ENCODE measurements at places on chromosomes 7 and 10. TPM values are rescaled to one million over a fixed set of nuclear protein-coding genes. Genes with fewer than 3 reads are reported as not detected.
A peak's percentile ranks its signal among the peaks of the same experiment; 100 is the strongest.

Gene ZNF488
- total RNA-seq, result not detected

Gene GDF2
- not detected for total RNA-seq

GRCh38 chr7:12524794-12525386 lies 45.6 kb upstream of the SCIN start:
- no peak for DNase-seq

DNA sequence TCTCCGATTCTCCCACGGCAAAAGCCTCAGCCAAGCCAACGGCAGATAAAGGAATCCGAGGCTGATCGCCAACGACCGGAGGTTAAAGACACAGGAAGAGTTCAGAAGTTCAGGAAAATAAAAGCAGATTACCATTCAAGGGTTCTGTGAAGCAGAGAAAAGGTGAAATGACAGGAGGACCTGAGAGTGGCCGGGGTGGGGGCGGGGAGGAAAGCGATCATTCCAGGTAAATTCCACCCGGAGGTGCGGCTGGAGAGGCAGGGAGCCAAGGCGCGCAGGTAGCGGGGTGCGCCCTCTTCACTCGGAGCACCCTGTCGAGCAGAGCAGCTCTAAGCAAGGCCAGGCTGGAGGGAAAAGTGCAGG lies 35.3 kb upstream of the SEPHS1 start:
- no peak for DNase-seq

Gene DPYSL4
- 0.64 TPM for total RNA-seq

DNA sequence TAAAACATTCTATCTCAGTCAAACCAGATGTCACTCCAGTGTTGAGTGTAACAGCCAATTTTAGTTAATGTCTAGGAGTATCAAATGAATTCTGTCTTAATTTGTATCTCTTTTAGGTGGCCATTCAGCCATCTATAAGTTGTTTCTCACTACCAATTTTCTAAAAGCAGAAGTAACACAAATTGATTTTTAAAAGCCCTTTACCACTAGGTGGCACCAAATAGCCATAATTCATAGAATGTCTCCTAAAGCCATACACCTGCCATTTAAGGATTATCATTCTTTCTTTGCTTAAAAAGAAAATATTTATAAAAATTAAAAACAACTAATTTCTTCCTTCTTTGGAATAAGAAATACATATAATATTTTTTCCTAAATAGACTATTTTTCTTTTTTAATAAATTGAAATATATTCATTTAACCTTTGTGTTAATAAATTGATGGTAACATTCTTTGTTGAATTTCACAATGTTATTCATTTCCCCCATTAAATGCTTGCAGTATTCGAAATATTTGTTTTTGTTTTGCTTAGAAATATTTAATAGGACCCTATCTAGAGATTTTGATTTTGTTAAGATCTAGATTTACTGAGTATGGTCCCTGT lies 107.8 kb upstream of the PPP1R3A start:
- peak; percentile 75 for DNase-seq

Gene BTBD16
- not detected for total RNA-seq

DNA sequence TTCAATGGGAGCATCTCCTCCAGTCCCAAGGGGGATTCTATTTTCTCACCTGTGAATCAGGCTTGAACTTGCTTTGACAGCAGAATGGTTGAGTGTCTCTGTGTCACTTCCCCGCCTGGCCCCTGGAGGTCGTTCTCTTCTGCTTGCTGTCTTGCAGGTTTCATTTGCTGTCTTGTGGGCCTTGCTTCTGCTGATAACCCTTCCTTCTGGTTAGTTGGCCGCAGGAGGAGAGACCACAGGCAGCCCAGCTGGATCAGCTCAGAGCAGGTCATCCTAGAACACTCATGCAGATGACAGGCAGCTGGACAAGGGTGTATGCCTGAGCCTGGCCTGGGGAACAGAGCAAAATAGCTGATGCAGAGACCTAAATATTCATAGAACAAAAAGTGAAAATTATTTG lies 344.2 kb upstream of the ADARB2 start:
- DNase-seq, result no peak

GRCh38 chr10:71308985-71309384 lies 10.1 kb upstream of the SLC29A3 start:
- DNase-seq, result no peak

GRCh38 chr7:99142727-99143520 lies 984 bp downstream of the SMURF1 start:
- peak; percentile 89 for DNase-seq

GRCh38 chr10:102782673-102783551 lies 39.2 kb downstream of the WBP1L start:
- DNase-seq, result no peak

GRCh38 chr7:100088095-100088620 lies 611 bp upstream of the COPS6 start:
- no peak for DNase-seq

DNA sequence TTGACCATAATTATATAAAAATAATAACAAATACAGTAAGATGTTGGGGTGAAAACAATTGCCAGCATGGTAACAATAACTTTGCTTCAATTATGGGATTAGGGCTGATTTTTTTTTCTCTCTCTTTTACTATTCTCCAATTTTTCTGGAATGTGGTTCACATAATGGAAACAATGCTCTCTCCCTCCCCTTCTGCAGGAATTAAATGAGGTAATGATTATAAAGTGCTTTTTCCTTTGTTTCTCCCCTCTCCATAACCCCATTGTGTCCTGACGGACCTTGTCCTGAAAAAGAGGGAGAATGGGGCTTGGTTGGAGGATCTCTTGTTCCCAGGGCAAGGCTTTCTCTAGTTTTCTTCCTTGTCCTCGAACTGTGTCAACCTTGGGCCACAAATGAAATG lies 234.0 kb upstream of the ZNF32 start:
- no peak for DNase-seq

DNA sequence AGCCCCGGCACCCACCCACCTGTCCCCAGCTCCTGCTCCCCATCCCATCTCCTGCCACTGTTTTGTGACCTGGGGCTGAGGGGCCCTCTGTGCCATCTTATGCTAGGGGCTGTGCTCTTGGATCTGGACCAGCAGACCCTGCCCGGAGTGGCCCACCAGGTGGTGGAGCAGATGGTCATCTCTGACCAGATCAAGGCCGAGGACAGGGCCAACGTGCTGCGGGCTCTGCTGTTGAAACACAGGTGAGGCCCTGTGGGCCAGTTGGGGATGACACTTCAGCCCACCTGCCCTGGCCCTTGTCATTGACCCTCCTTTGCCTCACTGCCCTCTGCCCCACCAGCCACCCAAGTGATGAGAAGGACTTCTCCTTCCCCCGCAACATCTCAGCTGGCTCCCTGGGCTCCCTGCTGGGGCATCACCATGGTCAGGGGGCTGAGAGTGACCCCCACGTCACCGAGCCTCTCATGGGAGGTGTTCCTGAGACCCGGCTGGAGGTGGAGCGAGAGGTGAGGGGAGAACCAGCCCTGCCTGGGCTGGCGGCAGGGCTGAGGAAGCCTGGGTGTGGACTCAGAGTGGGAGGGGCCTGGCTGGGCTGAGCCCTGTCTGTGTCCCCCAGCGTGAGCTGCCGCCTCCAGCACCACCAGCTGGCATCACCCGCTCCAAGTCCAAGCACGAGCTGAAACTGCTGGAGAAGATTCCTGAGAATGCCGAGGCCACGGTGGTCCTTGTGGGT lies 10.6 kb downstream of the FASTK start:
- DNase-seq, result no peak

Data from CD4-positive, alpha-beta T cell (primary cell).